ENCODE measurements at places on chromosomes 12 and 14.

DNA sequence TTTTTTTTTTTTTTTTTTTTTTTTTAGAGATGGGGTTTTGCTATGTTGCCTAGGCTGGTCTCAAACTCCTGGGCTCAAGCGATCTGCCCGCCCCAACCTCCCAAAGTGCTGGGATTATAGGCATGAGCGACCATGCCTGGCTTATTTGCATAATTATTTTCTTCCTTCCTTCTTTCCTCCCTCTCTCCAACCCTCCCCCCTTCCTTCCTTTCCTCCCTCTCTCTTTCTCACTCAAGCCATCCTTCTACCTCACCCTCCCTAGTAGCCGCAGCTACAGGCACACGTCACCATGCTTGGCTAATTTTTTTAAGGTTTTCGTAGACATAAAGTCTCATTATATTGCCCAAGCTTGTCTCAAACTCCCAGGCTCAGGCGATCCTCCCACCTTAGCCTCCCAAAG is 83.8 kb downstream of the PEBP1 start:
- no peak for DNase-seq

DNA sequence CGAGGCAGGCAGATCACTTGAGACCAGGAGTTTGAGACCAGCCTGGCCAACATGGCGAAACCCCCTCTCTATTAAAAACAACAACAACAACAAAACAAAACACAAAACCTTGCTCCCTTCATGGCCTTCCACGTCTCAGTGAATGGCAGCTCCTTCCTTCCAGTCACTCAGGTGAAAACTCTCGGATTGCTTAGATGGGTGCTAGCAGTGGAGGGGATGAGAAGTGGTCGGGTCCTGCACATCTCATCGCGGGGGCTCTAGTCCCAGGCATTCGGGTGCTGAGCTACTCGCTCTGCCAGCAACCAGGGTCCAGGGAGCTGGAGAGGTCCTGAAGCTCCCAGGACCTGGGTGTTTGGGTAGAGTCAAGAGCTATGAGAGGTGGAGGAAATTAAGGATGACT is 7.7 kb downstream of the SLC6A13 start:
- no peak for DNase-seq

DNA sequence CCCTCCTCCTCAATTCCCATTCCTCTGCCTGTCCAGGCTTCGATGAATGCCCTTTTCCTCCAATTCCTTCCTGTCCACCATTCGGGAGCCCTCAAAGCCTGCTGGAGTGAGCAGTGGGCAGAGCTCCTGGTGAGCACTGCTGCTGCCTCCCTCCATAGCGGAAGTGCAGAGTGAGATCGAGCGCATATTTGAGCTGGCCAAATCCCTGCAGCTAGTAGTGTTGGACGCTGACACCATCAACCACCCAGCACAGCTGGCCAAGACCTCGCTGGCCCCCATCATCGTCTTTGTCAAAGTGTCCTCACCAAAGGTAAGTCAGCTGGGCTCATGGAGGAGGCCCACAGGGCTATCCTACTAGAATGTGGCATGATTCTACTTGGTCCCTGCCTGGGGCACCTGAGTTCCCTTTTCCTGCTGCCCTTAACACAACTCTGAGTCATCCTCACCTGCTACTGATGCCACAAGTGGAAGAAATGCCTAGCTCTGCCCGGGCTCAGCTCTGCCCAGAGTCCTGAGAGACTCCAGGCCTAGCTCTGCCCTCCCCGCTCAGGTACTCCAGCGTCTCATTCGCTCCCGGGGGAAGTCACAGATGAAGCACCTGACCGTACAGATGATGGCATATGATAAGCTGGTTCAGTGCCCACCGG is 8.0 kb downstream of the CACNB3 start:
- no peak for DNase-seq

- DNase-seq, result no peak
These were observed 17.2 kb downstream of the PSMC1 start for GRCh38 chr14:90273532-90273931.

DNA sequence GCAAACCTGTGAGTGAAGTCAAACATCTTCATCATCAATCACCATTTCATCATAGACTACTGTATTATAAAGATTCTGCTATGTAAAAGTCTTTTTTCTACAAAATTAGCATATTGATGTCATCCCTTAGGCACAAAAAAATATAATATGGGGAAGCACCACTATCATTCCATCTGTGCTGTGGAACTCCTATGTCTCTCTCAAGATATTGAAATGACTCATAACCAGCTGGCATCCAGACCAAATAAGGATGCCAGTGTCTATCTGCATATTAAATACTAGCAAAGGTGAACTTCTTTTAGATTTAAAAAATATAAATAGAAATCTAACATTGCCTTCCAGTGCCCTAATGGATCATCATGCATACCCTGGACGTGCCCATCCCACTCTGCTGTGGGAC is 17.9 kb upstream of the DCAF5 start:
- DNase-seq, result no peak

- DNase-seq, result no peak
These were observed 333.9 kb upstream of the LMO3 start for GRCh38 chr12:16939871-16940306.

DNA sequence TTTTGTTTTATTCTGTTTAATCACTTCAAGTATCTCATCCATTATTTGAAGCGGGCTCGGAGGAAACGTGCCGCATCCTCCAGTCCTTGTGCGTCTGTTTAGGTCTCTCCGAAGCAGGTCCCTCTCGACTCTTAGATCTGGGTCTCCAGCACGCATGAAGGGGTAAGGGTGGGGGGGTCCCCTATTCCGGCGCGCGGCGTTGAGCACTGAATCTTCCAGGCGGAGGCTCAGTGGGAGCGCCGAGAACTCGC is 311 bp upstream of the LGR5 start:
- DNase-seq, result no peak

DNA sequence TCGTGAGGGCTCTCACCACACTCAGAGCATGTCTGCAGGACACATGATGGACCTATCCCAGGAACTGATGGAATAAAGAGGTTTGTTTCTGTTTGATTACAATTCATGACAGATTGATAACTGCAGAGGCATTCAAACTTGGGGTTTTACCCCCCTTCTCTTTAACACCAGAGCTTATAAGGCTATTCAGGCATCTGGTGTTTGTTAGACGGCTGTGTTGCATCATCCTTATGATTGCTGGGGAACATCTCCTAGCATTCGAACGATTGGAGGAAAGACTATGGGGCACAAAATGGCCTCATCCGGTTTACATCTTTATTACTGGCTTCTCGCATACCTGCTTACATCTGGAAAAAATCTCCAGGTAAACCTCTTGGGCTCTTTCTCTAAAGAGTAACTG is 191.8 kb downstream of the MSRB3 start:
- DNase-seq, result no peak

DNA sequence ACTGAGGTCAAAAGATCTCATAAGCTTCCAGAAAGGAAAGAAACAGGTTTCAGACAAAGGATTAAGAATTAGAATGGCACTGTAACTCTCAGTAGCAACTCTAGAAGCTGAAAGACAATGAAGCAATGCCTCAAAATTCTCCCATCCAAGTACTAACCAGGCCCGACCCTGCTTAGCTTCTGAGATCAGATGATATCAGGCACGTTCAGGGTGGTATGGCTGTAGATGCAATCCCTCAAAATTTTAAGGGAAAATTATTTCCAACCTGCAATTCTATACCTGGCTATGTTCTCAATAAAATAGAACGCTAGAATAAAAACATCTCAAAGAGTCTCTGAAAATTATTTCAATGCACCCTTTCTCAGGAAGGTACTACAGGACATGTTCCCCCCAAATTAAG is 19.6 kb downstream of the NOXRED1 start:
- no peak for DNase-seq

- no peak for DNase-seq
These were observed 71.1 kb downstream of the EPS8 start for GRCh38 chr12:15717940-15718567.

- no peak for DNase-seq
These were observed at the start of gene PIK3C2G for GRCh38 chr12:18261273-18261672. PIK3C2G (plus strand) TSS chr12:18261518; CDS start chr12:18282082, 20,564 bp downstream.

DNA sequence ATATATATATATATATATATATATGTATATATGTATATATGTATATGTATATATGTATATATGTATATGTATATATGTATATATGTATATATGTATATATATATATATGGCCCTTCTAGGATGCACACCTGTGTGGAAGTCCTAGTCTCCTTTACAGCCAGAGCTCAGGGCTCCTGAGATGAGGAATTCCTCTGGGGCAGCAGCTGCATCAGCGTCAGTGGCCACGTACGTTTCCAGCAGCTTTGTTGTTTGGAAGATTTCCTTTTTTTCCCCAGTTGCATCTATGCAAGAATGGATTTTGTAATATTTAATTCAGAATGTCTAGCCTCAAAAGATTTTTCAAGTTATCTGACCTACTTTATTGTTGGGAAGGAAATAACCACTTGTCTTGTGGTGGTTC is 68.6 kb downstream of the TNFAIP2 start:
- no peak for DNase-seq

DNA sequence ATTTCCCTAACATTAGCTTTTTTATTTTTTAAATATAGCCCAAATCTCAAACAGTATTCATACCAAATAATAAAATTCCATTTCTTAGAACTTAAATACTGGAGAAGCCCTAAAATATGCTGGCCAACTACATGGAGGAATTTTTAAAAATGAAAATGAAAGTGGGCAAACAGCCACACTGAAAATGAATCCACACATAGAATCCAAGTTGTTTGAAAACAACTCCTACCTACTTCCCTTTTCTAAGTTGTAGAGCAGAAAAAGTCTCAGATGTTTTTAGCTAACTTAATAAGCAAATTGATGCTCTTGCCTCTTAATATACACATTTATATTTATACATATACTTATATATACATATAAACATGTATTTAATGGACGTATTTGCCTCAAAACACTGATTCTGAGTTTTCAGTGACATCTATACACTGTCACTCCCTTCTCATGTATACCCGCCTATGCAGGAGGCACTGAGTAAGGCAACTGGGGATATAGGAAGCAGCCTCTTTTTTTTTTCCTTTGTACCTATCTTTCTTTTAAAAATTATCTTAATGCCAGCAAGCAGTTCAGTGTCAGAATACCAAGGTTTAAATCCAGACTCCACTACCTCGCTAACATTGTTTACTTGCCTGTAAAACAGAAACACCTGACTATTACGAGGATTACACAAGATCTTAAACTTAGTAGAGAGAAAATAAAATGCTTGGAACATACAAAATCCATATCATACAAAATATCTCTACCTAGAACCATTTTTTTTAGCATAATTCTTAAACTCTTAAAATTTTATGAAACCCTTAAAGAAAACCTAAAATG is 13.3 kb downstream of the DICER1 start:
- no peak for DNase-seq

- DNase-seq, result no peak
These were observed 102.5 kb downstream of the FGD4 start for GRCh38 chr12:32501835-32502333.

DNA sequence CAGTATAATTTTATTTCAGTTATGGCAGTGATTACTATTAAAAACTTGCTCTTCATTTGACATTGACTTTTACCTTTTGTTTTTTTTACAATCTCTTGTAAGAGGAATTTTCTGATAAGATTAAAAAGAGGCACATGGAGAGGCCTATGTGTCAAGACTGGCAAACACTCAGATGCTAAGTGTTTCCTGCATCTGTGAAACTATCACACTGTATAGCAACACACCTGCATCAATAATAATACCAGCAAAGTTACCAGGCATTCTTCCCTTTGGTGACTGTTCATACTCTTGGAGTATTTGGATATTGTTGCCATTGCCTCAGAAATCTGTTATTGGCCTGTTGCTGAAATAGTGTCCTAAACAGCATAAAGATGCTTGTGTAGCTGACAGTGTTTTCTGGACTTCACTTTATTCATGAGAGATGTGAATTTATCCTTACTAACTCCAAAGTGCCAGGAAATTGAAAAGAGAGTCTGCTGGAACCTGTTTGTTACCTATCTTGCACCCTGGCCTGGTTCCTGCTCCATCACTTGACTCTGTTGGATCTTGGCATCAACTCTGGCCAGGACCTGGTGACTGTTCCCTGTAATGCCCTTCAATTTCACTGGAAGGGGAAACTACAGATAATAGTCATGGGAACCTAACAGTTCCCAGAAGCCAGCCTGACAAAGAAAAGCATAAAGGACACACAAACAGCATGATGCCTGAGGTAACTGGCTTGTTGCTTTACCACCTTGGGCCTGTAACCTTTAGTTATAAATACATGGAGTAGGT is 19.8 kb downstream of the SLC16A7 start:
- no peak for DNase-seq

GRCh38 chr14:61889914-61890351 is 127.7 kb downstream of the SNAPC1 start:
- DNase-seq, result peak; percentile 19

- no peak for DNase-seq
These were observed 416.3 kb upstream of the ATP2B1 start for GRCh38 chr12:90124914-90125313.

GRCh38 chr12:96257550-96258103 is 63.5 kb downstream of the ELK3 start:
- DNase-seq, result no peak

DNA sequence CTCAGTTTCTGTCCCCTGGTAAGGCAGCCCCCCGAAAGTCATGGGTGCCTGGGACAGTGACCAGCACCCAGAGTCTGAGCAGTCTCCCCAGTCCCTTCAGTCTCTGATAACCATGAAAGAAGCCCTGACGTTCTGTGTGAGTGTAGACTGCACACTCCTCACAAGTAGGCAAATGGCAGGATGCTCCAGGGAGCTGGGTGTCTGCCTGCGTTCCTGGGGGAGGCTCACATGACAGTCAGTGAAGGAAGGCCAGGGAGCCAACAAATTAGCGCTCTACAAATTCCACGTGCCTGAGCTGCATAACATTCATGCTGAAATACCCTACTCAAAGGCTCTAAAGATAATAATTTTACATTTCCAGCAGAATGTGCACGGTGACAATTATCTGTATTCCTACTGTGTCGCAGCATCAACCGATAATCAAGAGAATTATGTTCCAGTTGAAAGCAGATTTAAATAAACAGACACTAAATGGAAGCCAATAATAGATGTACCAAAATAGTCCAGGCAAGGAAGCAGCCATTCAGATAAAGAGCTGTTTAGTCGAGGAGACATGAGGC is 56.3 kb downstream of the ASCL1 start:
- no peak for DNase-seq

- no peak for DNase-seq
These were observed 48.6 kb downstream of the KICS2 start for GRCh38 chr12:64173456-64173855.

- no peak for DNase-seq
These were observed 32.9 kb downstream of the TXNRD1 start for GRCh38 chr12:104248444-104248843.

DNA sequence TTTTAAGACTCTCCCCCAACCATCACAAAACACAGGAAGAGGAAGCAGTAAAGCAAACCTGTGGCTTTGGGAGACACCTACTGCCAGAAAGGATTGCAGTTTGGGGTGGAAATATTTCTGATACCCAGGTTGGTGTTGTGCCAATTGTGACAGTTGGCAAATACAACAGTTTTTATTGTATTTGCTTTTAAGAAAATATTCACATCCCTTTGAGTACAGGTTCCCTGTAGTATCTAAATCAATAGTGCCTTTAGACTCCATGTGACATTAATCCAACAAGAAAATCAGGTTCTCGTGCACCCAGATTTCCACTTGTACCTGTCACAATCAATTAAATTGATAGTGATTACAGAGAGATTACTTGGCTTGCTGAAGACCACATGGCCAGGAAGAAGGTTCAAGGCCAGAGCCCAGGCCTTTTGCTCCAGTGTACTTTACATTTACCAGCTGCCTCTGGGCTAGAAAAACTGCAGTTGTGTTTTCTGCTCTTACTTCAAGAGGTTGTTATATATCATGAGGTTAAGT is 361.2 kb downstream of the ATP23 start:
- no peak for DNase-seq

- DNase-seq, result no peak
These were observed 6.1 kb upstream of the PRKCH start for GRCh38 chr14:61315313-61315712.
